Mucosa of descending colon (tissue), 3 donors: ENCODE measurements at places on chromosomes 1 and 21. TPM values are rescaled to one million over a fixed set of nuclear protein-coding genes. Genes with fewer than 3 reads are reported as not detected.

DNA sequence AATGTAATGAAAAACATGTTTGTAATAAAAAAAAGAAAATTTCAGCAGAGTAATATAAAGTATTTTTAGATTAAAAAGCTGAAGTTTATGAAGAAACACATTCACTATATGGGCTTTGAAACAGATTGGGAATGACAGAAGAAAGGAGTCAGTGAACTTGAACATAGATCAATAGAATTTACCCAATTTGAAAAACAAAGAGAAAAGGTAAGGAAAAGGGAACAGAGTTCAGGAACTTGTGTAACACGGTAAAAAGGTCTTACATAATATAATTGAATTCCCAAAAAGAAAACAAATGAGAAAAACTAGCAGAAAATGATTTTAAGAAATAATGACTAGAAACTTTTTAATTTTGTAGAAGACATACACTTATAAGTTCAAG is 206.8 kb downstream of the KCNT2 start:
- DNase-seq, result no peak

- DNase-seq, result no peak
These were observed 118.8 kb downstream of the SIPA1L2 start for GRCh38 chr1:232511172-232511571.

DNA sequence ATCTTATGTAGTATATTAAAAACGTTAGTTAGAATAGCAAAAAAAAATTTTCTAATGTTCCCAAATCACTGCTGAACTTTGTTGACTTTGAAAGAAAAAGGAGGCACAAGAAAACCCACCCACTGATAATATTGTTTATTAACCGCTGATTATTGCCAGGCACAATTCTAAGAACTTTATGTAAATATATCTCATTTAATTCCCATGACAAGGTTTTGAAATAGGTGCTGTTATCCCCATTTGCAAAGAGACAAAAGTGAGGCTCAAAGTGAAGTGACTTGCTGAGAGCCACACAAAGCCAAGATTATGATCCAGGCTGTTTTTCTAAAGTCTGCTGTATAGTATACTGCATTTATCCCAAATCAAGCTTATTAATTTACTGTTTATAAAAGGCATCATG is 56.4 kb downstream of the SASS6 start:
- no peak for DNase-seq

GRCh38 chr21:34065027-34065426 is 8.4 kb upstream of the MRPS6 start:
- no peak for DNase-seq

DNA sequence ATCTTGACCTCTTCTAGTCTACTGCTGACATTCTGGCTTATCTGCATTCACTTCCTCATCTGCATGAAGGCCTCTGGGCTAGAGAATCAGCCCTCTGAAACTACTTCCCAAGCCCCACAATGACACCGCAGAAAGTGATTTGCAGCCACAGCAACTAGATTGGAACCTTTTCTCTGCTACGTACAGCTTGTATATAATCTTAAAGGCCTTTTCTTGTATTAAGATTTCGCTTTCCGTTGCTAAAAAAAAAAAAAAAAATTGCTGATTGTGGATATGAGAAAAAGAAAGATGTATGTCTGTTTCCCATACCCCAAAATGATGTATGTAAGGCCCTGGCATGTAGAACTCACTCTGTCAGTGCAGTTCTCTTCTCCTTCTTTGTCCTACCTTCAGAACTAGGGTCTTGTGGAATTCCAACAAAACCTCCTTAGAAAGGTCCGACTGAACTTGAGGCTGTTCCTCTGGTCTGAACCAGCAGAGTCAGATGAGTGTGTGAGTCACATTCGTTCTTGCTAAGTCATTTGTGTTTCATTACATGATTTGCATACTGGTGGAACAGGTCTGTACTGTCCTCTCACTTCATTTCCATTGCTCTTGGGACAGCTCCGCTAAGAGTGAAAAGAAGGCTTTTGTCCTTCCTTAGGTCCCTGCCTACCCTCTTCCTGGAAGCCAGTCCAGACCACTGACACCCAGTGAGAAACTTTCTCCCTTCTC is 62.7 kb downstream of the PLPP3 start:
- DNase-seq, result no peak

GRCh38 chr1:217026531-217026930 is 303.3 kb upstream of the ESRRG start:
- no peak for DNase-seq

The FCGR3B gene
- total RNA-seq, result not detected

- DNase-seq, result no peak
These were observed 12.6 kb upstream of the KLF18 start for GRCh38 chr1:44154049-44154448.

DNA sequence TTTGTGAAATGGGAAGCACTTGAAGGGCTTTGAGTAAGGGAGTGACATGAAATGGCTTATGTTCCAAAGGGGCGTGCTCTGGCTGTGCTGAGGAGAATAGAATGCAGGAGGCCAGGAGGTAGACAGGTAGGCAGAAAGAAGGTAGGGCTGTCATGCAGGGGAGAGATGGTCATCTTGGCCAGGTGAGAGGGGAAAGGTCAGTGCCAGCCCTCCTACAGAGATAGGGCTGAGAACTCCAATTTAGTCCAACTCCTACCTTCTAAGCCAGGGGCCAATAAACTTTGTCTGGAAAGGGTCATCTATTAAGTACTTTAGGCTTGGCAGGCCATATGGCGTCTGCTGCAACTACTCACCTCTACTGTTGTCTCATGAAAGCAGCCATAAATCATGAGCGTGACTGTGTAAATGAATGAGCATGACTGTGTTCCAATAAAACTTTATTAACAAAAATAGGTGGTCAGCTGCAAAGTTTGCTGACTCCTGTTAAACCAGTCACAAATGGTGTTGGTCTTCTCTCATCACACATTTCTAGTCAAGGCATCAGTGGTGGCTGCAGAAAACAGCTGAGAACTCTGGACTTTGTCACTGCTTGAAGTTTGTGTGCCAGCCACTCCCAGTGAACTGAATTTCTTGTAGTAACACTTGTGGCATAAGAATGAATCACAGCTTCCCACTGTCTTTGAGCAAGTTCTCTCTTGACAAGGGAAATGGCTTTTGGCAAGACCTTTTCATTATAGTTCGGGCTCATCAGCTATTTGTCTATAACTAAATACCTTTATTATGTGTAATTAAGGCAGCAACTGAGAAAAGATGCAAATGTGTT is 32.0 kb upstream of the CD2 start:
- DNase-seq, result no peak

The SLC30A2 gene
- total RNA-seq, result 0.12 TPM
